Erythroblast (primary cell): ENCODE measurements at places on chromosomes 12 and 14.
A peak's percentile ranks its signal among the peaks of the same experiment; 100 is the strongest.

DNA sequence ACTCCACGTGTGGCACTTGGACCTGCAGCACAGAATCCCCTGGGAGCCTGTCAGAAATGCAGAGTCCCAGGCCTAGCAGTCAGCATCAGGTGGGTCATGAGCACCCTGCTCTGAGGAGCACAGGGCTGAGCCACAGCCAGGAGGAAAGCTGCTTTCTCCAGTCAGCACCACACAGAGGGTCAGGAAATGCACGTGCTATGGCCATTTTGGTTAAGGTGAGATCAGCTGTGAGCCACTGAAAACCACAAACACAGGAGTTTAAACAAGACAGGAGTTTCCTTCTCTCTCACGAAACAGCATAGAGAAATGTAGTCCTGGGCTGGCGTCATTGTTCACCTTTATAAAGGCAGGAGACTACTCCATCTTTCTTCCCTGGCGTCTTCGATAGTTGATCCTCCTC, 204.5 kb upstream of the SFSWAP start:
- no peak for DNase-seq

DNA sequence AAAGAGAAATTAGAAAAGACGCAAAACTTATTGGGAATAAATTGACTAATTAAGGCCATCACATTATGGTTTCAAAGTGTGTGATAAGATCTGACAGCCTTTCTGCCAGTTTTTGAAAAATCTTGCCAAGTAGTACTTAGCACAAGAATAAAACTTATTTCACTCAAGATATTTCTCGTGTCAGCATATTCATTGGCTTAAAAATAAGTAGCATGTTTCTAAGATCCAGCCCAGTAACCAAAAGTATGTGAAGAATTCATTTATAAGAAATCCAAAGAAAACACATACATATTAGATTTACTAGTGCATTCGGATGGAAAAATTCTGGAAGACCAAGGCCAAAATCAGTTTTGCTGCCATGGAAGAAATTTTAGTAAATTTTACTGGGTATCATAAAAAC, 1135.0 kb downstream of the GALC start:
- no peak for DNase-seq

DNA sequence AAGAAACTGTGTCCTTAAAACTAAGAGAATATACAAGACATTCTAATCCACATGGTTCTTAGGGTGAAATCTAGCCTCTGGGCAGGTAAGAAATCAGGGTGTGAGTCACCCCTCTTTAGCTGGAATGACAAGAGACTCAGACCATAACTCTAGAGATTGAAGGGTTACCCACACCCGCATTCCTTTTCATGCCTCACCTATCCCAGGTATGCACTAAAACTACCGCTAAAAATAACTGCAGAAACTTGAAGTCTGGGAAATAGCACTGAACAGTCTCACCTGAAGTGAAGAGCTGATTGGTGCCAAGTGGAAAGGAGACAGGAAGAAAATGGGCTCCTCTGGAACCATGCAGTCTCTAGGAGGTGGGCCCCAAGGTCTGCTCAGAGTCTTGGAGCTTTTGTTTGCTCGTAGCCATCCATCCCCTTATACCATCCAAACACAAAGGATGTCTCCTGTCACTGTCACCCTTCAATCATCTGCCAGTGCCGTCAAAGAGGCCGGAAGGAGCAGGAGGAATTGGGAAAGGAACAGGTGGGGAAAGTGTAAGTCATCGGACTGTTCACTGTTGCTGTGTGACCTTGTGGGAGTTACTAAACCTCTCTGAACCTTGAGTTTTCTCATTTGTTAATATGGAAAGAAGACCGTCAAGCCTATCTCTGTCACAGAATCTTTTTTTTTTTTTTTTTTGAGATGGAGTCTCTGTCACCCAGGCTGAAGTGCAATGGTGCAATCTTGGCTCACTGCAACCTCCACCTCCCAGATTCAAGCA, 22.4 kb downstream of the DDX47 start:
- no peak for DNase-seq

DNA sequence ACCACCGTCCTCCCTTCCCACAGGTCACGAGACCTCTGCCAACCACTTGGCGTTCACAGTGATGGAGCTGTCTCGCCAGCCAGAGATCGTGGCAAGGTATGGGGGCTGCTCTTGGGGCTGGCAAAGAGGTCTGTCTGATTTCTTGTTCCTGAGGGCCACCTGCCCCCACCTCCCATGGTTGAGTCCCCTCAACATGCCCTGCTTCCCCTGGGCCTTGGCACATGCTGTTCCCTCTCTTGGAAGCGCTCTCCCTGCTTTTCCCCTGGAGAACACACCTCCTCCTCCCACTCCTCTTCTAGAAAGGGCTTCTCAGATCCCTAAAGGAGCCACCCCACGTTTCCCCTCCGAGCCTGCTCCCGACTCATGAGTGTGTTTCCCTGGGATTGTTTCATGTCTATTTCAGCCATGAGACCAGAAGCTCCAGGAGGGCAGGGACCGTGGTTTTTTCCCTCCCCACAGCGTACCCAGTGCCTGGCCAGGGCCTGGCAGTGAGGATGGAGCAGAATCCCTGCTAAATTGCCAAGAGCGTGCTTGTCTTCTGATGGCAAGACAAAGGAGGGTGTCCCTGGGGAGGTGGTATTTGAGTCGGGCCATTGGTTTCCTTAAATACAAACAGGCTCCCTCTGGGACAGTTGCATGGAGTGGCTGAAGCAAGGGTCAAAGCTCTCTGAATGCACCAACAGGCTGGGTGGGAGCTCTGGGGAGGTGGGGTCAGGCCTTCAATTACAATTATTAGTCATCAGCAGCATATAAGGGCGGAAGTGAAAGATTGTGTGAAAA, 34.1 kb downstream of the CYP46A1 start:
- DNase-seq = no peak

- DNase-seq = no peak
Measured at GRCh38 chr12:31631023-31631724, 28.3 kb upstream of the ETFBKMT start.

DNA sequence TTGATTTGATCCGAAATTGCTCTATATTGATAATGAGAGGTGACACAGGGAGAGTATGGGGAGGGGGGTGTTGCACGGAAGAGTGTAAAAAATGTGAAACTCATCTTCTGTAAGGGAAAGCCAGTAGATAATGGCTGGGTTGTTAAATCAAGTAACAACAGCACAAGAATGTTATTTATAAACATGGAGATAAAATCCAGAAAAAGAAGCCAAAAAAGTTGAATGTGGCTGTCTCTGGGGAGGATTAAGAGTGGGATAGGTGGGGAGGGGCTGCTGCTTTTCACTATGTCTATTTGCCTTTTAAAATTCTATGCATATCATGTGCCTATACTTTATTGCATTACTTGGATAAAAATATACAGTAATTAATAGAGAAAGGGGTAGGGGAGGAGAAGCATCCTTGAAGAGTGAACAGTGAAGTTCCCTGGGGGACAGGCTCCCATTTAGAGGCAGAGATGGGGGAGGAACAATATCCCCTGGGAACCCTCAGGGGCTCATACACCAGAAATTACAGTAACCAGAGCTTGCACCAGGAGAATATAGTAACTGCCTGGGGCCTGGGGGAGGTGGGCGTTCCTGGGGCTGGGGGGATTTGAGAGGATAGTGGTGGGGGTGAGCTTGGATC, 39.2 kb upstream of the ANKRD9 start:
- no peak for DNase-seq

DNA sequence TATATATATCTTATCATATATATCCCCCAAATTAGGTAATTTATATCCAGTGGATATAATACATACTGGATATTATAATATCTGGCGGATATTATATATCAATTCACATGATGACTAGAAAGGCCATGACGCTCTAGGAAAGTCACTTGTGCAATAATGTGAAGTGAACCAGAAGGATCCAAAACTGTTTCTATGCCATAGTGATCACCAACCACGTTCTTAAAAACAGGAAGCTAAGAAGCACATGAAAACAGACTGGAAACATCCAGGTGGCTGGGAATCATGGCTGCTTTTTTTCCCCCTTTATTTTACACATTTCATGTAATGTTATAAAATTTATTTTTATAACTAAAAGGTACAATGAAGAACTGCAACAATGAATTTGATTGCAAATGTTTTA, 1.4 kb downstream of the GUCY2C start:
- no peak for DNase-seq

DNA sequence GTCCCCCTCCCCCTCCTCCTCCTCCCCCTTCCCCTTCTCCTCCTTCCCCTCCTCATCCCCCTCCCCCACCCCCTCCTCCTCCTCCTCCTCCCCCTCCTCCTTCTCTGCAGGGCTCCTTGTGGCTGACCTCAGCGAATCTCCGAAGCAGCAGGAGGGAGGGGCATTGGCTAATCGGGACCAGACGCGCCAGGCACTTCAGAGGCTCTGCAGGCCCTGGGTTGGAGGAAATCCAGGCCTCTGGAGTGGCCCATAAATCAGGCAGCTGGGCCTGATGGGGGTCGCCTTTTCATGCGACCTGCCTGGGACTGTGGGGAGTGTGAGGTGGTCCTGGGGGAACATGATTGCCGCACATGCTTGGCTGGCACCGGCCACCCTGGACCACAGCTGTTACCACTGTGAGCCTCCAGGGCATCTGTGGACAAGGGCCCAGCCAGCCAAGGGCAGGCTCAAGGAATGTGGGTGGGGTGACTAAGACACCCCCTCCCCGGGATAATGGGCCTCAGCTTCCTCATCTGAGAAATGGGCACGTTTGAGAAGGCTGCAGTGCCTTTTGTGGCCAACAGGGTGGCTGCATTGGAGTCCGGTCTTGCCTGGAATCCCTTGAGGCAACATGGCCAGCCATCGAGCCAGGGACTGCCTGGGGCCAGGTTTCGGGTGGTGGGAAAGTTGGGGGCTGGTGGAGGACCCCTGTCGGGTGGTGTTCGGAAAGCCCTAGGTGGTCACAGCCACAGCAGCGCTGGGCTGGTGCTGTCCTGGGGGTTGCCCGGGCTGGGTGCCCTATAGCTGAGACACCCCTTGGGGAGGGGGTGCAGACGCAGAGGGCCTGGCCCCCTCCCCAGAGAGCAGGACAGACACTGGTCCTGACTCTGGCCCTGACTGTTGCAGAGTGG, 12.0 kb downstream of the KIF26A start:
- DNase-seq = peak; percentile 82

DNA sequence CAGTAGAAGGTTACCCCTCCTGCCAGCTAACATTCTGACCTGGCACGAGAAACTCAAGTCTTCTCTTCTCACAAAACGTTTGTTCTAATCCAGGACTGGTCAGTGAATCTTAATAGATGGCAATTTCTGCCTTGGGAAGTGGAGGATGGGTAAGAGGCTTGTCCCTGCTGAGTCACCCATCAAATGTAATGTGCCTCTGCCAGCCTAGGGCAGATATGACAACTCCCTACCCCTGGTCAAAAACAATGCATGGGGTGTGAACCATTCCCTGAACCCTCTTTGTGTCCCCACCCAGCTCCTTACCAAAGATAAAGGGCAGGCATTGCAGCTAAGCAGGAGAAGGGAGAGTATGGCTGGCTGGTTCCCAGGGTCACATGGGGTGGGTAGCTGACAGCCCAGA, 1052.9 kb downstream of the GALC start:
- no peak for DNase-seq

DNA sequence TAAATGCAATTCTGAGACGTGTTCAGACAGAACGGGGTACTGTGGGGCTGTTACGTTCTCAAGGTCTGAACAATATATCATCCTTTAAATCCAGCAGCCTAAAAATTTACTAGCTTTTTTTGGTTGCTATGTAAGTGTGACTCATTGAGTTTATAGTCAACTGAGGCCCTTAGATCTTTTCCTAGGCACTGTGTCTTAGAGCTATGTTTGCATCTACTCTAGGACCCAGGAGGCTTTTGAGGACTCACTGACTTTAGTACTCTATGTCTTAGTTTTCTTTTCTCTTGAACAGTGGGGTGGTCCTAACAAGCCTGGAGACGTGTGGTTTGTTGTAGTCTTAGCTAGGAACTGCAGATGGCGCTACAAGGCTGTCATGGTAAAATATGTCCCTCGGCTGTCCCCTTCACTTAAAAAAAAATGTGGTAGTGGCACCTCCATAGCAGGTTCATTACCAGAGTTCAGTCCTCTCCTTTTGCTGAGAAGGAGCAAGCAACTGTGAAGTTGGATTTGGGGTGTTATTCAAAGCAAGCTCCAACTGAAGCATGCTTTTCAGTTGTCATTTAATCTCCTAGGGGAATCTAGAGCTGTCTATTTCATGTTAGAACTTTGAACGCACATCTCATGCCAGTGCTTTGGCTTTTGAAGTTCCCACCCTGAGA, 8.7 kb upstream of the SPATS2 start:
- peak; percentile 78 for DNase-seq

- DNase-seq = no peak
Measured at GRCh38 chr14:39025250-39025809, 77.7 kb downstream of the SEC23A start.

GRCh38 chr12:87107270-87107669, 851.1 kb upstream of the MGAT4C start:
- DNase-seq = no peak

DNA sequence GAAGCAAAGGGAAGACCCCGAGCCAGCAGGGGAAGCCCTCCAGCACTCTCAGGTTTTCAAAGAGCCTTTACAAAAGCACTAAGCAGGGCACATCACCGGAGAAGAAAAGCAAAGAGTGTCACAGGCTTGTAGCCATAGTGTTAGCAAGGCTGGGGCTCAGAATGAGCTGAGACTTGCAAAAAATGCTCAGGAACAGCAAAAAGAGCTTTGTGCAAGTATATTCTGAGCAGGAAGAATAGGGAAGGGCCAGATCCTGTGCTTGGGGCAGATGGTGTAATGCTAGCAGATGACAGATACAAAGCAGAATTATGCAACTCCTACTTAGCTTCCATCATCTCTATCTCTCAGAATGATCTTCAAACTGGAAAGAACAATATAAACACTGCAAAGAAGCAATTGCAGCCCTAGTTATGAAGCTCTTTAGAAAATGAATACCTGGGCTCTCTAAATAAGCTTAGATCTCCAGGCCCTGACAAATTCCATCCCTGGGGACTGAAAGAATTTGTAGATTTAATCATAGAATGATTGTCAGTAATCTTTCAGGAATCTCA, 23.7 kb upstream of the PARP11 start:
- no peak for DNase-seq

- no peak for DNase-seq
Measured at GRCh38 chr12:94815958-94816357, 165.6 kb upstream of the TMCC3 start.

- no peak for DNase-seq
Measured at GRCh38 chr14:51006781-51007211, 62.5 kb upstream of the PYGL start.

- no peak for DNase-seq
Measured at GRCh38 chr12:89984846-89985245, 276.2 kb upstream of the ATP2B1 start.

GRCh38 chr12:40525054-40525453, 167.2 kb upstream of the CNTN1 start:
- no peak for DNase-seq

- no peak for DNase-seq
Measured at GRCh38 chr12:55795950-55796349, 21.6 kb downstream of the SARNP start.
